ENCODE measurements at places on chromosomes 2 and 18.

DNA sequence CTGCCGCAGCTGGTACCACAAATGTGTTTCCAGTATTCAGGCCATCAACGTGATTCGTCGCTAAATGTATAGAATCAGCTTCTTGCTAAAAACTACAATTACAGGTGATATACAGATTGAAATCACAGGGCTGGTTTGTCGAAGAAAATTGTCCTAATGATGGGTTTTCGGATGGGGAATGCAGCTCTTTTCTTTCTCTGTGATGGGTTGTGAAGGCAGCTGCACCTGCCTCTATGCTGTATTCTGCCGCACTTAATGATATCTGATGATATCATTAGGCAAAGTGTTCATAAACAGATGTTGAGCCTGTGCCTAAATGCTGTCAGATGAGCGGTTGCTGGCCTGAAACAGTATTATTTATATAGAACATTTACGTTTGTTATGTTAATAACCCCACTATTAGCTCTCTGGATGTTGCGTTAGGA is 218.1 kb downstream of the ARHGAP15 start:
- no peak for DNase-seq

GRCh38 chr2:21228041-21228895 is 104.5 kb downstream of the TDRD15 start:
- no peak for DNase-seq

- DNase-seq = no peak
Observed at GRCh38 chr18:8930990-8931616, 171.4 kb upstream of the NDUFV2 start.

- no peak for DNase-seq
Observed at GRCh38 chr18:13239171-13239956, 20.8 kb downstream of the LDLRAD4 start.

DNA sequence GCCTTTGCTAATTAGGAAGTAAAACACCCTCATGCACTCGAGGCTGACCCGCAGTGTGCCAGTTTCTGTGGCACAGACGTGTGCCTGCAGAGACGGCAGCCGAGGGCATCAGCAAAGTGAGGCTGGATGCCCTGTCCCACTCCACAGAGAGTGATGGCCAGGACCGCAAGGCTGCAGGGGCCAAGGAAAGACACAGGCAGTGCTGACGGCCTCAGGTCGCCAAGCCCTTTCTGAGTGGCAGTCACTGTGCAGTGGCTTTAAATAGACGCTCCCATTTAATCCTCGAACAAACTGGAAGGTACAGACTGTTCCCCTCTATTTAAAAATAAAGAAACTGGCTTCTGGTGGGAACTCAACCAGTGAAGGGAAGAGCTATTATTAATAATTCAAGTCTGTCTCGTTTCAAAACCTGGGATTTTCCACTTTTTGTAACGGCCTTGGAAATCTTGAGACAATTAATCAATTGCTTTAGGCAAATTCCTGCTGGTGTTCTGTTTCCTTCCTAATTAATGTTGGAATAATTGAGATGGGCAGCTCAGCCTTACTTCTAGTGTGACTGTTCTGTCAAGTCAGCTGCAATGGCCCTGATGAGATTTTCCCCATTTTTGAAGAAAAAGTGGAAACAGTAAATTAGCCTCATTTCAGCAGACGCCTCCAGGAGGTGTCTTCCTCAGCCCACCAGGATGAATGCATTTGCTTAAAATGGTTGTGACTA is 644.6 kb upstream of the RAB6C start:
- DNase-seq = no peak

DNA sequence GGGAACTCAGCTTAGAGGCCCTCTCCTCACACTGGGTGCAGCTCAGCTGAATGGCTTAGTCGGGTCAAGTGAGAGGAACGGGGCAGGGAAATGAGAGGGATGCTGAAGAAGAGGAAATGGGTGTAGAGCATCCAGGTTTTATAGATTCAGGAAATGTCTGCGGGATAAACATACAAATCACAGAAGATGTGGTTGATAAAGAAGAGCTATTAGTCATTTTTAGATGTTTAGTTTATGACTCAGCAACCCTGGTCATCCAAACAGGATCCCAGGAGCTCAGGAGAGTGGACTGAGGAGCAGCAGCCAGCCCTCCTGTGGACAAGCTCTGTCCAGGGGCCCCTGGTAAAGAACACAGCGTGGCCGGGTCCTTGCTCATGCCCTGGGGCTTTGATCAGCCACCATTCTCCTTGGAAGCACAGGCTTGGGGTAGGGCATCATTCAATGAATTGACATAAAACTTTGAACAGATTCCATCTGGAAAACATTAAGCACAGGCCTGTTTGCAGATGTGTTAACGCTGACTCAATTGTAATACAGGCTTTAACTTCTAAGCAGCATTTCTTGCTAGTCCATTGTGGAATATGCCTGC is 83.0 kb downstream of the NPAS2 start:
- DNase-seq = no peak

DNA sequence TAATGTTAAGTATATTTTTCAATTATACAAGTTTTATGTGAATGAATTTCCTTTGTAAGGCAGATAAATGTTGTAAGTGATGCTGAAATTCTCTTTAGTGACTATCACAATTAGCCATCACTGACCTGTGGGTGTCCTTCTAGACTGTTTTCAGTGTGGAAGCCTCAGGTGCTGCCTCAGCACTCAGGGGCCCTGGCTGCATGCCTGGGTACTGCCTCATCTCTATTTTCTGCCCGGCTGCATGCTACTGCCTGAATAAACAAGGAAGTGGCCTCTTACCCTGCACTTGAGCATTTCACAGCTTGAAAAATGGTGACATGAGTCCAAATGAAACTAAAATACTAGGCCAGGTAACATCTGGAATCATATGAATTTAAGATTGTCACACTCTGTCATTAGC is 787.6 kb upstream of the SALL3 start:
- DNase-seq = no peak

DNA sequence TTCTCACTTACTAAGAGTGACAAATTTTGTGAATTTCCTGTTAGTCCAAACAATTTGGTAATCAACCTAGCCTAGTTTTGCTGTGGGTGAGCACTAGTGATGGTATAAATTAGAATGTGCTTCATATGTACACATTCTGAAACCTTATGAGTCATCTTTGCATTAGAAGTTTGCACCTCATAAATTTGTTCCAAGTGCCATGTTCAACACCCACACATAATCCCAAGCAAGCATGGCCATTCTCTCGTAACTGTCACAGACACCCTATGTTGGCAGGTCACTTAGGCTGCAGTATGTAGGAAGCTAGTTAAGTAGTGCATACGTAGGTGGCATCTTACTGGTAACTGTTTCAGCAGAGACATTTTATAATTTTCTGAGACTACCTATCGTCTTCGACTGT is 46.9 kb downstream of the NAB1 start:
- DNase-seq = no peak

DNA sequence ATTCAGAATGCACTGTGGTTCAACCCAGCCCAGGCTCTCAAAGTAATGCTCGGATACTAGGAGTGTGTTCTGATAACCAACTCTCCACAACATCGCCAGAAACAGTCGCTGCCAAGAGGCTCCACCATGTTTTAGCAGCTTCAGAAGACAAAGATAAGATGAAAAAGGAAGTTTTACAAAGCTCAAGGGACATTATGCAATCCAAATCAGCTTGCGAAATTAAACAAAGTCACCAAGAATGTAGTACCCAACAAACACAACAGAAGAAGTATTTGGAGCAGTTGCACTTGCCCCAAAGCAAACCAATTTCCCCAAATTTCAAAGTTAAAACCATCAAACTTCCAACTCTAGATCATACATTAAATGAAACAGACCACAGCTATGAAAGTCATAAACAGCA is 360.9 kb downstream of the XIRP2 start:
- DNase-seq = no peak

DNA sequence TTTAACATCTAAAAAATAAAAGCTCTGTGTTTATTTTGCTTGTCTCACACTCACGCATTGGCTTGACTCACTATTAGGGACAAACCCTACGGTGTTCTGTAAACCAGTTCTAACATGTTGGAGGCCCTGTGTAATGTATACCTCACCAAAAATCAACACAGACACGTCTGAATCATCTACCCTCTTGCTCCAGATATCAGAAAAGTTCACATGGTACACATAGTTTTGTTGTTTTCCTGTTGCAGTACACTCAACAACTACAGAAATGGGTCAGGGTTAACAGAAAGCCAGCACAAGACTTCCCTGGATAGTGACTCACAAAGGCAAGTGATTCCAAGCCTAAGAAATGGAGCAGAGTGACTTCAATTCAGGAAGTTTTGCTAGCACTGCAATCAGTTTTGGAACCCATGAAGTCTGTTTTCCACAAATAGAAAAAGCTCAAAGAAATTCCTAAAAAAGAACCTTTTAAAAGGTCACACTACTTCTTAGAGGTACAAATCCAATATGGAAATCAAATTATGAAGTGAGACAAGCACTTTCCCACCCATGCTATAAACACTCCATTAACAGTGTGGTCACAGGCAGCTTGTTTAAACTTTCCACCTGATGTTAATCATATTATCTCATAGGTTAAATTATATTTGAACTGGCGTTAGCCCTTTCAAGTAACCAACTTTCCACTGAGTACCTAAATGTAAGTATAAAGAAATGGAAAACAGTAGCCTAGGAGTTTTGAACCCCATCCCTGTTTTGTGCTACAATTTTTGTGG is 87.4 kb downstream of the GAREM1 start:
- DNase-seq = no peak

DNA sequence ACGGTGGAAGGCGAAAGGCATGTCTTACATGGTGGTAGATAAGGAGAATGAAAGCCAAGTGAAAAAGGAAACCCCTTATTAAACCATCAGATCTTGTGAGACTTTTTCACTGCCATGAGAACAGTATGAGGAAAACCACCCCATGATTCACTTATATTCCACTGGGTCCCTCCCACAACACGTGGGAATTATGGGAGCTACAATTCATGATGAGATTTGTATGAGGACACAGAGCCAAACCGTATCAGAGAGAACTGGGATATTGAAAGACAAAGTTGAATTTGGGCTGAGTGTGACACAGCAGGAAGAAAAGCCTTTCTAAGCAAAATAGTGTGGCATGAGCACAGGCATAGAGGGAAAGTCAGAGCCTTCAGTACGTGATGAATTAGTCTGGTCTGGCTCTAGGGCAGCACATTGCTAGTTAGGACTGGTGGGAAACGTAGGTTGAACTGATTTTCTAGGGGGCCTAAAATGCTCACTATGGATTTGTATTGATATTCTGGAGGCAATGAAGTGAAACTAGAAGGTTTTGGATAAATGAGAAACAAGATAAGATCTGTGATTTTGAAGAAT is 84.8 kb upstream of the RND3 start:
- DNase-seq = no peak

GRCh38 chr2:72214429-72215143 is 66.9 kb upstream of the CYP26B1 start:
- no peak for DNase-seq

- DNase-seq = no peak
Observed at GRCh38 chr18:48123324-48123723, 192.9 kb upstream of the SMAD2 start.

DNA sequence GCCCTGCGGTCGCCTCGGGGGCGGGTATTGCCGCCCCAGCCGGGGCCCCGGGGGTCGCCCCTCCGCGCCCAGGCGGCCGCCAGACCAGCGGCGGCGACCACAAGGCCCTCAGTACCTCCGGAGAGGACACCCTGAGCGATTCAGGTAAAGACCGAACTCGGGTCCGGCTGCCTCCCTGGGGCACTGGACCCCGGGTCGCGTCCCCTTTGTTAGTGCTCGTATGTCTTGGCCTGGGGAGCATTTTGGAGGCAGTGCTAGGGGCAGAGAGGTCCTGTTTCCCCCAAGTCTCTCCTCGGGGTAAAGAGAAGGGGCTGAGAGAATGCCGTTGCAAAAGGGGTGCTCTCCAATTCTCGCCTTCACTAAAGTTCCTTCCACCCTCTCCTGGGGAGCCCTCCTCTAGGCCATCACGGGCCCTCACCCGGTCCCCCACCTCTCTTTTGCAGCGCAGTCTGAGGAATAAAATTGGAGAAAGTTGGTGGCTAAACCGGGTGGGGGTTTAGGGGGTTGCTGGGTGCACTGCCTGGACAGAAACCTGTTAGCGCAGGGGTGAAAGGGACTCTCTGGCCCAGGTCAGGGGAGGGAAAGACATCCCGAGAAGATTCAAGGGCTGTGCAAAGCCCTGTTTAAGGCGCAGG is 2.5 kb downstream of the MYCN start:
- DNase-seq = no peak

GRCh38 chr18:79766308-79766707 is 31.4 kb upstream of the KCNG2 start:
- no peak for DNase-seq

DNA sequence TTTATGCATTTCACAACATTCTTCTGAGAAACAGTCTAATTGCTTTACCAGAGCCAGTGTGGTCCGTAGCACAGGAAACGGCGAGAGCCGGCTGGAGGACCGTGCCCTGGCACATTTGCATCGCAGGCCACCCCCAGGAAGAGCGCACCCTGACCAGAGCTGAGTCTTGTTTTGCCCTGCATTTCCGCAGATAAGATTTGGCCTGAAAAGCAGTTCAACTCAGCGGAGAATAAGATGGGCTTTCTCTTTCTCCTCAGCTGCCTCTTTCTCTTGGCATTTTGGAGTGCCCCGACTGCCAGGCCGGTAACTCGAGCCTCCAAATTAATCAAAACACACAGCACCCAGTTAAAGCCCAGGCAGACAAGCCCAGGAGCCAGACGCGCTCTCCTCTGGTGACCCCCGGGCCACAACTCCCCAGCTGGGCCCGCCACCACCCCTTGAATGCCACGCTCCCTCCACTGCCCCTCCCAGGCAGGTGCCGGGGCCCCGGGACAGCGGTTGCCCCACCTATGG is 464 bp downstream of the COL4A4 start:
- no peak for DNase-seq

GRCh38 chr2:126934809-126935208 is 36.1 kb downstream of the TEX51 start:
- no peak for DNase-seq

- DNase-seq = no peak
Observed at GRCh38 chr2:6222296-6222695, 530.1 kb downstream of the SOX11 start.

- no peak for DNase-seq
Observed at GRCh38 chr2:74822771-74823566, 11.0 kb upstream of the HK2 start.

DNA sequence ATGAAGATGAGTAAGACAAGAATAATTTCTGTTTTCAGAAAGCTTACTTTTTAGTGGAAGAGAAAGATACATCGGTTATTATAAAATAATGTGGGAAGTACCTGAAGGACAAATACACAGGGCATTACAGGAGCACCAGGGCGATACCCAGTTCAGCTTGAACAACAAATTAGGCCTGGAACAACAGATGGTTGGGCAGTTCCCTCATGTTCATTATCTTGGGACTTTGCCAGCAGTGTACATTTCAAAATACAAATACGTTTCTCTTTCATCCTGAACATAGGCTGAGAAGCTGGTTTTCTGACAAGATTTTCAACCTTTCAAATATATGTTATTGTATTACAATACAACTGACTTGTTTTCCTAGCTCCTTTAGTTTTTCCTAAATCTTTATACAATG is 79.6 kb downstream of the TGIF1 start:
- no peak for DNase-seq

DNA sequence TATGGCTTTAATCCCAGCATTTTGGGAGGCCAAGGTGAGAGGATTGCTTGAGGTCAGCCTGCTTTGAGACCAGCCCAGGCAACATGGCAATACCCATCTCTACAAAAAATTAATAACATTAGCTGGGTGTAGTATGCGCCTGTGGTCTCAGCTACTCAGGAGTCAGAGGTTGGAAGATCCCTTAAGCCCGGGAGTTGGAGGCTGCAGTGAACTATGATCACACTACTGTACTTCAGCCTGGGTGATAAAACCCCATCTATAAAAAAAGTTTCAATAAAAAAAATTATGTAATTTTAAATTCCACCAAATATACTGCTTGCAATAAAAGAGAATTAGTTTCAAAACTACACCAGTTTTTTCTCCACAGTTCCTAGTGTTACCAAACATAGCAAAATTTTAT is 23.3 kb upstream of the CACNB4 start:
- no peak for DNase-seq
